Stimulated activated CD4-positive, alpha-beta T cell treated with anti-CD3 and anti-CD28 coated beads, Interleukin-4, amount 100 ng/mL, for 1 hour (primary cell): ENCODE measurements at places on chromosomes 1 and 21.

GRCh38 chr1:86516335-86516734, 30.5 kb upstream of the CLCA4 start:
- DNase-seq: no peak

- DNase-seq: no peak
Observed at GRCh38 chr1:212218911-212219310, 66.3 kb upstream of the PPP2R5A start.

GRCh38 chr1:3169665-3170356, 100.8 kb downstream of the PRDM16 start:
- no peak for DNase-seq

- no peak for DNase-seq
Observed at GRCh38 chr21:28282833-28283232, 709.8 kb downstream of the LTN1 start.

DNA sequence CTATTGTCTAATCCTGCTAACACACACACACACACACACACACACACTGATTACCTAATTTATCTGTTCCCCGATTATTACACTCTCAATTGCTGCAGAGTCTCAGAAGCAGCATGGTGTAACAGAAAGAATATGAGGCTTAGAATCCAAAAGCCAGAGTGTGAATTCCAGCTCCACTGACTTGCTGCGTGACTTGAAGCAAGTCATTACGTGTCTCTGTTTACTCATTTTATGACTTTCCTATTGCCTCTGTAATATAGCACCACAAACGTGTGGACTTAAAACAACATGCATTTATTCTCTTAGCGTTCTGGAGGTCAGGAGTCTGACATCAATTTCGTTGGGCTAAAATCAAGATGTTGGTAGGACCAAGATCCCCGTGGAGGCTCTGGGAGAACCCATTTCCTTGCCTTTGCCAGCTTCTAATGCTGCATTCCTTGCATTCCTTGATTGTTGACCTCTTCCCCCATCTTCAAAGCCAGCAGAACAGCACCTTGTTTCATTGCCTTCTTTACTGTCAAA, 55.9 kb upstream of the ATP5PO start:
- no peak for DNase-seq

DNA sequence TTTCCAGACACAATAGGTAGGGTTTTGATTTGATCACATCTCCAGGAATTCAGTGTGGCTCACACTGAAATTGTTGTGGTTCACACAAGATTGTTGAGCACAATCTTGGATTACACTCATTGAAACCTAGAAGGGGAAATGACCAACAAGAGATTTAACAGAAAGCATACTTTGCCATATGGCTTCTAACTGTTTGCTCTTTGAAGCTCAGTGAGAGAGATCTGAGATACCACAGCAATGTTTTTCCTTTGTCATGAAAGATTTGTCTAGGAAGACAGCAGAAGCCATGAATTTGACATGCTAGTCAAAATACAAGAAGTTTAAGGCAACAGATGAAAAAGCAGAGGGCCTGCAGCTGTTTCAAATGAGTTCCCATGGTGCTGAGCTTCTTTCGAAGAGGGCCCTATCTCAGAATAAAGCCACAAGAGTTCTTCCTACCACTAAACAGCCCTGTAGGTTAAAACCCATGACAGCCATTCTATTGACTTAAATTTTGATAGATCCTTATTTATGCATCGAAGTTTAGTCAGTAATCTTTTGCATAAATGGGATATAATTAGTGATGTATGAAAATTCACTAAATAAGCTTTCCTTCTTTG, 650.4 kb downstream of the LTN1 start:
- DNase-seq: no peak

DNA sequence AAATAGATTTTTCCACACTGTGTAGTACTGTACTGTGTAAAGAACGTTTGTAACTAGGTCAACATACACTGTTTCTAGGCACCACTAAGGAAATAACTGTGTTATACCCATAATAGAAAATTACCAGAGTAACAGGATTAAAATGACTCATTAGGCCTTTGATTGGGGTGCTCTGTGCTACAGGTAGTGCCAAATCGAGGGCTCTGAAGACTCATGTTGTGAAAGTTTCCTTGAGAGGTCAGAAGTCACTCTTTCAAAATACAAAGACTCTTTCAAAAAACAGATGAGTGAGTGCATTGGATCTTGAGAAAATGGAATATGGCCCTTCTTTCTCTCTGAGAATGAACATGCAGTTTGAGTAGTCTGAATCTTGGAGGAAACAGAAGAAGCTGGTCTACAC, 143.0 kb downstream of the MRPL39 start:
- DNase-seq: no peak
